Right atrium auricular region (tissue), 2 donors: ENCODE measurements at places on chromosomes 16 and 17. TPM values are rescaled to one million over a fixed set of nuclear protein-coding genes. Genes with fewer than 3 reads are reported as not detected.

DNA sequence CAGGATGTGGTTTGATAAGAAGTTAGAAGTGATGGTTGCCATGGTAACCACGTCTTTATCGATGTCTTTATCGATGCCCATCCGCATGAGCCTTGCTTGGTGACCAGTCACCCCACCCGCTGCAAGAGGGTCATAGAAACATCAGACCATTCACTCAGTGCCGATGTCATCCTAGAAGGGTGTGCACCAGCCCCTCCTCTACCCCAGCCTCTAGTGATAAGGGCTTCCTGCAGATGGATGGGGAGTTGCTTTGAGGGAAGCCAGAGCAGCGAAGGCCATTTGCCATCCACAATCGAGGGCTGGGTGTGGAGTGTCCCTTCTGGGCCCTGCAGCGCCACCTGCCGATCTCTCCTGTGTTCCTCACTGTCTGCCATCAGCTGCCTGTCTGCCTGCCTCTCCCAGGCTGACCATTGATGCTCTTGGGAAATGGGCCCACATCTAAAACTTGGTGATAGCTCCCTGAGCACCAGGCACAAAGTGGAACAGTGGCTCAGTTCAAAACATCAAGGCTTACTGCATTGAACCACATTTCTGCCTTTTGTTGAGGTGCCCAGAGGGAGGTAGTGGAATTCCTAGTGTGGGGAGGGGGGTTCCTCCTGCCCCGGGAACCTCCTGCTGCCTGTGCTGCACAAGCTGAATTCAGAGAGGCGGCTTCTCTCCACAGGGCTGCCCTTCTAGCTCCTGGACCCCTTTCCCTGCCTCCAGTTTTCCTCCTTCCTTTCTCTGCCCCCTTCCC, 8.9 kb downstream of the CALB2 start:
- no peak for DNase-seq

- DNase-seq: no peak
Observed at GRCh38 chr17:4487820-4488716, 10.6 kb upstream of the SPNS2 start.

- no peak for DNase-seq
Observed at GRCh38 chr17:15278380-15278779, 13.3 kb upstream of the PMP22 start.

- DNase-seq: no peak
Observed at GRCh38 chr16:89401641-89402445, 88.5 kb downstream of the ANKRD11 start.

DNA sequence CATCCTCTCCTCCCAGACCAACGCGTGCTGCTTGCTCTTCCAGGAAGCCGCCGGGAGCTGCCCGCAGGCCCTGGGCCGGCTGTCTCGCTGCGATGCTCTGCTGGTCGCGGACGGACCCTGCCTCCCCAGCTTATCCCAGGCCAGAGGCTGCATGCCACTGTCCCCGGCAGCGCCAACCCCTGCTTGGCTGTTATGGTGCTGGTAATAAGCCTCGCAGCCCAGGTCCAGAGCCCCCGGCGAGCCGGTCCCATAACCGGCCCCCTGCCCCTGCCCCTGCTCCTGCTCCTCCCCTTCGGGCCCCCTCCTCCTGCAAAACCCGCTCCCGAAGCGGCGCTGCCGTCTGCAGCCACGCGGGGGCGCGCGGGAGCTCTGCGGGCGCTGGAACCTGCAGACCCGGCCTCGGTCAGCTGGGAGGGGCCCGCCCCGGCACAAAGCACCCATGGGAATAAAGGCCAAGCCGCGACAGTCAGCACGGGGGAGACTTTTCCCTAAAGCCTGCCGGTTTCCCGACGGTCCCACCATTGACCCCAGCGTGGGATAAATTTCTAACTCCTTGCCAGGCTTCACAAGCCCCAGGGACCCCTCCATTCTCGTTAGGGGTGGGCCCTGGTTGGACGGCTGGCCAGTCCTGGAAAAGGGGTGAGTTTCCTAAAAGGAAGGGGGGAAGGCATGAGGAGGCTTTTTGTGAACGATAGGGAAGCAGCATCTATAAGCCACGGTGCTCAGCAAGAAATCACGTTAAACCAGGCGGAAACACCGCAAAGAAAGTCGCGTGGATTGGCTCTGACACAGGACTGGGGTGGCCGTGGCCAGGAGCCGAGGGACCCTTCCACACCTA, 11.2 kb downstream of the ENPP7 start:
- peak; percentile 64 for DNase-seq

- no peak for DNase-seq
Observed at GRCh38 chr17:1109606-1110540, 69.9 kb downstream of the ABR start.

DNA sequence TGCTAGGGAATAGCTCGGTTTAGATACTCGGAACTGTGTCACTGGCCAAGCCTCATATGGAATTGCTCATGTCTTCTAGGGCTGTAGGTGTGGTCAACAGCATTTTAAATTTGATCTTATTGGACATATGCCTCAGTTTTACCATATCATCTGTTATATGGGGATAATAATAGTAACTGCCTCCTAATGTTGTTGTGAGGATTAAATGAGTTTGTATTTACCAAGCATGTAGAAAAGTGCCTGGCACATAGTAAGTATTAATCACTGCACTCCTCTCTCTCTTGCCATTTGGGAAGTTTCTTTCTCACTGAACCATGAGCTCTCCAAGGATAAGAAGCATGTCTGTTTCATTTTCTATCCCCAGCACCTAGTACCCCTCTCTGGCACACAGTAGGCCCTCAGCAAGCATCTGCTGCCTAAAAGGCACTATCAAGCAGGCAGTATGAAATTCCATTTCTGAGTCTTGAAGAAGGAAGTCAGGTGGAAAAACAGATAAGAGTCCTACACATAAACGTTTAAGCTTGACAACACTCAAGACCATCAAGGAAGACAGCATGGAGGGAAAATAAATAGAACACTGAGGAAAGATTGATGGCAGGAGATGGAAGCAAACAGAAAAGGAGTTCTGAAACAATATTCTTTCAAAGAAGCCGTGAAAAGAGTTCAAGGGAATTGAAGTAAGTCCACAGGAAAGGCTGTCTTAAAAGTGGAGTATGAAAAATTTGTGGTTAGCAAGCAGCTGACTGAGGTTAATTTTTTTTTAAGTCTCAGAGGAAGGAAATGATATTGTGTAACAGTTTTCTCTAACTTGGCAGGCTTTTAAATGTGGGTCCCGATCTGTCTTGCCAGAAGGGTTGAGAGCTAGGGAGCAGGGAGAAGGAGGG, 2.2 kb upstream of the ATP6V0A1 start:
- no peak for DNase-seq

DNA sequence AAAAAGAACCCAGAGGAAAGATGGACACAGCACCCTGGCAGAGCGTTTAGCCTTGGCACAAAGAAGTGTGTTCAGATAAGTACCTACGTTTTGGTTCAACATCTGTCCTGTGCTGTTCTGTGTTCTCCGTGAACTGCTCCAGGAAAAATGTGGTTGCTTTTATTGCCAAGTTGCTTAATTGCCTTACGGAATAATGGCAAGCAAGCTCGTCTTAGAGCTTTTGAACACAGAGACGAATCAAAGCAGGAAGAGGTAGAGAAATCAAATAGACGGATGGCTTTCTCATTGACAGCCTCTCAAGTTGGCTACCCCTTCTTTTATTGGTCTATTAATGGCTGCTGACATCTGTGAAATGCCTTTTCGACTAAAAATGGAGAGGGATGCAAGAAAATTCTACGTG, 911.1 kb upstream of the EEF2KMT start:
- no peak for DNase-seq

DNA sequence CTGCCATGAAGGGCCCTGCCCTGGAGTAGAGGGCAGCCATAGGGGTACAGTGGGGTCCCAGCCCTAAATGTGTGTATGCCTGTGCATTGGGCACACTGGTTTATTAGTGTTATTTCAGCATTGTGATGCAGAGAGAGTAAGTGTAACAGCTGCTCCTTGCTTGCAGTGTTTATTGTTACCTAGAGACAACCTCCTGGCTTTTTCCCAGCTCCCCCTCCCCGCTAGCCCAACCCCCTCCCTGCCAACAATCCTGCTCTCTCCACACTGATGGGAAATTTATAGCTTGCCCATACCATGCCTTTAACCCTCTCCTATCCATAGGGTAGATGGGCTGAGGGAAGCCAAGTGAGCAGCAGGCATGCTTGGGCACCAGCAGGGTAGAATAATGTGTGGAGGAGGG, 51.3 kb downstream of the NEUROD2 start:
- no peak for DNase-seq

DNA sequence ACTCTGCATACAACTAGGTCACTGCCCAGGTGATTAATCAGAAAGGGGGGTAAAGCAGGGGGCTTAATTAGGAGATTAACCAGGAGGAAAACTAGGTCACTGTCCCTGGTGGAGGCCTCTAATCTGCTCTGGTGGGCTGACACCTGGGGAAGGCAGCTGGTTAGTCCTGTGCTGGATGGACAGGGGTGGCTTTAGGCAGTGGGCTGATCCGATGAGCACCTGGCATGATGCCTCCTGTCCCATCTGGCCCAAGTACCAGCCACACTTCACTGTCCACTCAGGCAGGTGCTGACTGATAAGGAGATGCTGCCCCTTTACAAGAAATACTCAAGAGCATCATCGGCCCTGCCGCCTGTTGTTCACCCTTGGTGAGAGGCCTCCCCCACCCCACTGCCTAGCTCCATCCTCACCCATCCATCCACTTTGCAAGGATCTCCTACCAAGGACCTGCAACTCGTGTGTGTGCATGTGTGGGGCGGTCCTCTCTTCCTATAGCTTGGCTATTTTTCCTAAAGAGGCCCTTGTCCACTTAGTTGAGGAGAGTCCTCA, 13.8 kb upstream of the RCVRN start:
- DNase-seq: no peak

GRCh38 chr17:5840811-5841446, 229.2 kb upstream of the WSCD1 start:
- DNase-seq: no peak

DNA sequence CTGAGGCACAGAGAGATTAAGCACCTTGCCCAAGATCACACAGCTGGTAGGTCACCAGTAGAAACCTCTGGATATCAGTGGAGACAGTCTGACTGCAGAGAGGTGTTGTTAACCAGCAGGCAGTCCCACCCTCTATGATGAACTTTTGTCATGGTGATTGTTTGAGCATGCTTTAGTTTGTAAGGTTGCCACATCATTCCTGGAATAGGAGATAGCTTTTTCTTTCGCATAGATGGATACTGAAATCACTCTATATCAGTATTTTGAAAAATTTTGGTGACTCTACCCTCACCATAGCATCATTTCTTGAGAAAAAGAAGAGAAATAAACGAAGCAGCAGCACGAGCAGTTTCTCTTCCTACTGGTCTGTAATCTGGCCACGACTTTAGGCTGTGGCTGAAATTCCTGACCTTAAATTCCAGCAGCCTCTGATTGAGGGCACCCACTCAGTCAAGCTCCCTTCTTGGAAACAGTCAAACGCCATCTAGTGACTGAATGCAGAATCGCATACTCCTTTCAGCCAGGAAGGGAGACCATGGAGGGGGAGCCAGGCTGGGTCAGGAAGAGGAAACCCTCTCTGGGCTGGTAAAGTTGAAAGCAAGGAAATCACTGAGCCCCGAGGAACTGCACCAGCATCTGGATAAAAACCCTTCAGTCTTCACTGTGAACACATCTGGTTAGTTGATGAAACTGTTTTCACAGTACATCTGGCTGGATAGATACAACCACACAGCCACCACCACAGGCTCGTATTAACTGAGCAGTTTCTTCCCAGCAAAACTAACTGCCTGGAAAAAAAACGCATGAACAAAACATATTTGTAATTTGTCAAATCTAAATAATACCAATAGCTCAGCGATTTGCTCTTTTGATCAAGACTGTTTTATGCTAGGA, 108.5 kb upstream of the XYLT1 start:
- DNase-seq: peak; percentile 71

DNA sequence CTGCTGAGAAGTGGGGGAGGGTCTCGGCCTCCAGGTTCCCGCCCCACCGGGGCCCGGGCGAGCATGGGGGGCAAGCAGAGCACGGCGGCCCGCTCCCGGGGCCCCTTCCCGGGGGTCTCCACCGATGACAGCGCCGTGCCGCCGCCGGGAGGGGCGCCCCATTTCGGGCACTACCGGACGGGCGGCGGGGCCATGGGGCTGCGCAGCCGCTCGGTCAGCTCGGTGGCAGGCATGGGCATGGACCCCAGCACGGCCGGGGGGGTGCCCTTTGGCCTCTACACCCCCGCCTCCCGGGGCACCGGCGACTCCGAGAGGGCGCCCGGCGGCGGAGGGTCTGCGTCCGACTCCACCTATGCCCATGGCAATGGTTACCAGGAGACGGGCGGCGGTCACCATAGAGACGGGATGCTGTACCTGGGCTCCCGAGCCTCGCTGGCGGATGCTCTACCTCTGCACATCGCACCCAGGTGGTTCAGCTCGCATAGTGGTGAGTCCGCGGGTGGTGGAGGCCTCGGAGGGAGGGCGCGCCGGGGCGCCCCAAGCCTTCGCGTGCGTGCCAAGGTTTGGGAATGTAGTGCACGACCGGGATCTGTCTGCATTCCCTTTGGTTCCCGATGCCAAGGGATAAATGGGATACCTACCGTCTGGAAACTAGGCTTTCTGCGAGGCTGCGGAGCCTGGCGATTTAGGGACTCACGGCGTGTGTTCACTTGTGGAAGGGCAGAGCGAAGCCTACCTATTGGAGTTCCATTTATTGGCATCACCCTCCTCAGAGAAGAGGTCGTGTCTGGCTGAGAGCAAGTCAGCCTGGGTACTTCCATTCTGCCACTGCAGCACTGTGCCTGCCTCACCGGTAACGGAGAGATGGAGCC, 1.0 kb downstream of the ZNRF1 start:
- DNase-seq: peak; percentile 62

GRCh38 chr17:17447264-17447663, 29.5 kb upstream of the MED9 start:
- DNase-seq: no peak

Gene ZFPM1
- total RNA-seq: 1.7 TPM

Gene CARD14
- total RNA-seq: not detected

Gene TPPP3
- 24.1 TPM for total RNA-seq

Gene PMFBP1
- 2.0 TPM for total RNA-seq

Gene MT3
- not detected for total RNA-seq

Gene FOXC2
- total RNA-seq: 2.9 TPM

- no peak for DNase-seq
Observed at GRCh38 chr16:89911375-89911774, 7.3 kb upstream of the MC1R start.

DNA sequence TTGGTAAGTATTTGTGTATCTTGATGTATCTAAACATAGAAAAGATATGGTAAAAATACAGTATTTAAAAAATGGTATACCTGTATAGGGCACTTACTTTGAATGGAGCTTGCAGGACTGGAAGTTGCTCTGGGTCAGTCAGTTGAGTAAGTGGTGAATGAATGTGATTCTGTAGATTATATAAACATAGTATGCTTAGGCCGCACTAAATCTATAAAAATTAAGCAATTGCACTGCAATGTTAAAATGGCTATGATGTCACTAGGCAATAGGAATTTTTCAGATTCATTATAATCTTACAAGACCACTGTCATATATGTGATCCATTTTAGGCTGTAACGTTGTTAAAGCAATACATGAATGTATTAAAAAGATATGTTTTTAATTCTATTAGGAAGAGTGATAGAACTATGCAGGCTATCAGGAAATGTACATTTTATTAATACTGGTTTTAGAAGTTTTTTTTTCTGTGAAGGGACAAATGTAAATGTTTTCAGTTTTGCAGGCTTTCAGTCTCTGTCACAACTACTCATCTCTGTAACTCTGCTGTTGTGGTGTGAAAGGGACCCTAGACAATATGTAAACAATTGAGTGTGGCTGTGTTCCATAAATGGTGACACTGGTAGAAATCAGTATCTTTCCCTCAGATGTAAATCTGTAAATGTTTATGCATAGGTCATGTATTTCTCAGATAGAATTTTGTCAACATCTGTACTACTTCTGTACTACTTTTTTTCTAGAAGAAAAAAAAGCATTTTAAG, 10.5 kb downstream of the CBFB start:
- no peak for DNase-seq

Gene MMD
- total RNA-seq: 17.5 TPM
